NCI-H524 treated with DMSO at 0.1 percent for 48 hours (cell line): ENCODE measurements at places on chromosomes 5 and 9.
A peak's percentile ranks its signal among the peaks of the same experiment; 100 is the strongest.

- DNase-seq, result no peak
Observed at GRCh38 chr9:21558615-21559401, 76.7 kb upstream of the IFNE start.

GRCh38 chr9:92496396-92497176 lies 14.3 kb upstream of the ASPN start:
- no peak for DNase-seq

GRCh38 chr5:142481410-142481809 lies 156.6 kb upstream of the SPRY4 start:
- no peak for DNase-seq

GRCh38 chr9:125438506-125439433 lies 177.1 kb downstream of the GAPVD1 start:
- DNase-seq, result no peak

DNA sequence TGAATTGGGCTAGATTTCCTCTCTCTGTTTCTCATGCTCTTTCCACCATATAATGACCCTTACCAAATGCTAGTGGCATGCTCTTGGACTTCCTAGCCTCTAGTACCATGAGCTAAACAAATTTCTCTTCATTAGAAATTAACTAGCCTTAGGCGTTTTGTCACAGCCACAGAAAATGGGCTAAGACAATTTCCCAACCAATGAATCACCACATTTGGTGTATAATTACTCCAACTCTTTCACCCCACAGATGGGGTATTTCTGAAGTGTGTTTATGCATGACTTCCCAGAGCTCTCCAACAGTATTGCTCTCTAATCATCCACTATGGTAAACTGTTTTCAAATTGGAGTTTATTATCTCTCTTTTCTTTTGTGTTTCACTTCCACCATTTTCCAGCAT lies 1041.1 kb upstream of the COX7C start:
- peak; percentile 40 for DNase-seq

GRCh38 chr5:130141659-130142320 lies 237.5 kb downstream of the CHSY3 start:
- no peak for DNase-seq

- DNase-seq, result no peak
Observed at GRCh38 chr5:173247510-173247909, 12.5 kb upstream of the NKX2-5 start.

DNA sequence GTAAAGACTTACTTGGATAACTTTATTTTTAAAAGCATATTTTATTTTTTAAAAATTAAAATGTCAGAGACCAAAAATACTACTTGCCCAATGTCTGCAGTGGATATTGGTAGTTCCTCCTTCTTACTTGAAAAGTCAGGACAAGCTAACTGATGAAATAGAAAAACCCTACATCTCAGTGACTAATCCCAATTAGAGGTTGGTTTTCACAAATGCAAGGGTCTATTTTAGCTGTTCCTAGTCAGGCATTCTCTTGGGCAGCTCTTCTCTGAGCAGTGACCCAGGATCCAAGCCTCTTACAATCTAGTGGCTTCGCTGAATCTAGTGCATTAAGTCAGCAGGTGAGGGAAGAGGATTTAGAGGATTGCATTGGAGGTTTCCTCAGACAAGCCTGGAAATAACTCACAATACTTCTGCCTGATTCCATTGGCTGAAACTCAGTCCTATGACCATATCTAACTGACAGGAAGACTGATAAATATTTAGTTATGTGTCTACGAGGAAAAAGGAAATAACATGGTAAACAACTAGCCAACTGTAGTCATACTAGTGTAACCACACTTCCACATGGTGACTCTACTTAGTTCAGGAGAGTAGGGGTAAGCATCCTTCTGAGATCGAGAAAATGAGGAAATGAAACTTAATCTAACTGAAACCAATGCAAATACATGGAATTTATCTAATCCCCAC lies 34.2 kb upstream of the MIER3 start:
- DNase-seq, result no peak

GRCh38 chr9:30970812-30971211 lies 1413.6 kb upstream of the ACO1 start:
- DNase-seq, result no peak

DNA sequence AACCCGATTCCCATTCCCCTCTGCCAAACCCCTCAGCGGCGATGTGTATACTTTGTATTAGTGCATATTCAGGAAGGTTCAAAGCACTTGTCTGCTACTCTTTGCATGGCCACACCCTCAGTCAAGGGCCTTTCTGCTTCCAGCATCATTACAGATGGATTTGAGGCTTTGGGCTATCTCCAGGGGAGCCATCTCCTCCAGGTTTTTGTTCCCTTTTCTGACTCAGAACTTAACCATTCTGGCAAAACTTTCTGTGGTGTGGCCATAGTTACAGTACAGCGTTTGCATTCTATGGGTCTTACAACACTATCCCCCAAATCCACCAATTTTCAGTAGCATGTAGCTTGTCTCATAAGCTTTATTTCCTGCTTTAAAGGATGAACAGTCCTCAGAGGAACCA lies 36.0 kb upstream of the SVEP1 start:
- DNase-seq, result no peak

GRCh38 chr9:125703662-125704061 lies 3.3 kb downstream of the MAPKAP1 start:
- DNase-seq, result no peak

GRCh38 chr5:6371079-6371810 lies 7.1 kb downstream of the MED10 start:
- DNase-seq, result no peak

GRCh38 chr5:95842854-95843544 lies 20.5 kb upstream of the GLRX start:
- no peak for DNase-seq

- no peak for DNase-seq
Observed at GRCh38 chr9:136116360-136117098, 2.1 kb downstream of the TMEM250 start.

- no peak for DNase-seq
Observed at GRCh38 chr5:42020788-42021530, 95.9 kb downstream of the FBXO4 start.

- no peak for DNase-seq
Observed at GRCh38 chr9:110464321-110464720, 115.2 kb downstream of the SVEP1 start.

- no peak for DNase-seq
Observed at GRCh38 chr5:158619083-158619788, 480.5 kb downstream of the EBF1 start.

DNA sequence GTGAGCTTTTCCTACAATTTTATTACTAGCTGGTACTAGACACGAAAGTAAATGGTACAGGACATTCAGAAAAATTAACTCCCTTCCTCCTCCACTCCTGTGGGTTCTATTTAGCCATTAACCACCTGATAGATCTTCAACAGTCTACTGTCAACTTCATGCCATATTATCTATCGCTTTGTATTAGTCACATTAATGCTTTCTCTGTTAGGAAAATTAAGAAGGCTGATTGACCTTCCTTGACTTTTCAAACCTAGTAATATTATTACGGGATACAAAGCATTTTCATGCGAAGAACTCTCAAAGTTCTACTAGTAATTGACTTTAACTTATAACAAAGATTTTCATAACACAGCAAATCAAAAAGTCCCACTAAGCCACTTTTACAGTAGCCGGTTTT lies 1.2 kb downstream of the TEX10 start:
- no peak for DNase-seq

DNA sequence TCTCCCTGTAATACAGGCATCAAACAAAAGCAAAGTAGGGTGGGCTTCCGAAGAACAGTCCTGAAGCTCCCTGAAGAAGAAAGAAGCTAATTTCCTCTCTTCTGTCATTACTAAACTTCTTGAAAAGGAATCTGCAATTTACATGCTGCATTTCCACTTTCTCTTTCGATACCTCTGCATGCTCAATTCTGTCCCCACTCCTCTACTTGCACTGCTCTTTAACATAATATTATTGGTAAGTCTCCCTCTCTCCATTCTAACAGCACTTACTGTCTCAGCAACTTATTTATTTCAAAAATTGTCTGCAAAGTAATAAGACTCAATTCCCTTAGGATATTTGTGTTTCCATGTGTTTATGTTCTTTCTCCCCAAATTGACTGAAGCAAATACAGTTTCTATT lies 3.9 kb upstream of the PLPP1 start:
- no peak for DNase-seq

GRCh38 chr5:170314541-170315095 lies 17.0 kb upstream of the LCP2 start:
- no peak for DNase-seq

DNA sequence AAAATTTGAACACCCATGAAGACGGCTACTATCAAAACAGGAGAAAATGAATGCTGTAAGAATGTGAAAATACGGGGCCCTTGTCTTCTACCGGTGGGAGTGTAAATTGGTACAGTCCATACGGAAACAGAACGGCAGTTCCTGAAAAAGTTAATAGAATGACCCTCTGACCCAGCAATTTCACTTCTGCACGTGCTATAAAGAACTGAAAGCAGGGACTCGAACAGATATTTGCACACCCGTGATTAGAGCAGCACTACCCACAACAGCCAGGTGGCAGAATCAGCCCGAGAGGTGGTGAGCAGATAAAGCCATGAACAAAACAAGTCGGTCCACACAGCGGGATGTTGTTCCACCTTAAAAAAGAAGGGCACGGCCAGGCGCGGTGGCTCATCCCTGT lies 22.6 kb upstream of the SLC12A7 start:
- no peak for DNase-seq

DNA sequence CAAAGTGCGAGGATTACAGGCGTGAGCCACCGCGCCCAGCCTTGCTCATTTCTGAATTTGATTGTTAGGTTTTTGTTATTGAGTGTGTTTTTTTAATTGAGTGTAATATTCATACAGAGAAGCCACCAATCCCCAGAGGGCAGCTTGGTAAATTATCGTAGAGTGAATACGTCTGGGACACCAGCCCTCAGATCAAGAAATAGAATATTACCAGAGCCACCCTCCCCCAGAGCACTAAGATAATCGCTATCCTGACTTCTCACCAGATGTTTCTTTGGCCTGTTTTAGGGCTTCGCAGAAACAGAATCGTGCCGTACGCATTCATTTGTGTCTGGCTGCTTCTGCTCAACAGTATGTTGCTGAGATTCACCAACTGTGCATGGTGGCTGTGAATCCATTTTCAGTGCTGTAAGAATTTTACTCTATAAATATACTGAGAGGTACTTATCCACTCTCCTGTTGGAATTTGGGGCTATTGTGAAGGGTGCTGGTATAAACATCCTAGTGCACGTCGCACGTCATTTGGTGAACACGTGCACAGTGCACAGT lies 37.8 kb upstream of the RUFY1 start:
- DNase-seq, result no peak

DNA sequence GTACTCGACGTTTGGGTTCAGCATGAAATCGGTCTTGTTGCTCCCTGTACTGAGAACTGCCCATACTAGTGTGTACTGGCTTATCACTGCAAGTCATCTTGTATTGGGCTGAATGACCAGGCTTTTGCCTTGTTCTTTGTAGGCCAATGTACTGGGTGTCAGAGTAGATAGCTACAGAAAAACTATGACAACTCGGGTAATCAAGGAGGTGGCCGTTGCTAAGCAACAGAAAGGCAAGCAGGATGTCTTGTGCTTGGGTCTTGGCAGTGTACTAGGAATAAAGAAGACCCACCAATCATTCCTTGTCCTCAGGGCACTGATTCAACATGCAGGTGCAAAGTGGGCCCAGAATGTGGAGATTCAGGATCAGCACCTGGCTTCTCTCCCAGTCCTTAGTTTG lies 11.9 kb upstream of the SHISAL2B start:
- DNase-seq, result no peak

GRCh38 chr5:116759860-116760640 lies 185.4 kb upstream of the SEMA6A start:
- peak; percentile 24 for DNase-seq

- no peak for DNase-seq
Observed at GRCh38 chr9:114203410-114204140, 48.2 kb downstream of the COL27A1 start.

DNA sequence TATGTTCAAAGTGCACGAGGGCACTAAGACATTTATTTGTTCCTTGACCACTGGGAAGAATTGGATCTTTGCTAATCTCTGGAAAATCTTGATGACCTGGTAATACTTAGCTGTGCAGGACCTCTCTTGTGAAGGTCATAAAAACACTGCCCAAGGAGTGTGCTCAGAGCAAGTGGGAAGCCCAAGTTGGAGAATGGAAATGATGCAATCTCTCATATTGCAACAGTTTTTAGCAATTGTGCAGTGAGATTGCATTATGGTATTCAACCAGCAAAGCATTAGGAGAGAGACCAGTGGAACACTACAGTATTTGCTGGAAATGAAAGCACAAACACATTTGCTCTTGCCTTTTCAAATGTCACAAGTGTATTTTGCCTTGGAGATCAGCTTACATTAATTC lies 34.5 kb downstream of the TXNDC8 start:
- no peak for DNase-seq

- no peak for DNase-seq
Observed at GRCh38 chr5:137666461-137666850, 69.4 kb downstream of the KLHL3 start.

DNA sequence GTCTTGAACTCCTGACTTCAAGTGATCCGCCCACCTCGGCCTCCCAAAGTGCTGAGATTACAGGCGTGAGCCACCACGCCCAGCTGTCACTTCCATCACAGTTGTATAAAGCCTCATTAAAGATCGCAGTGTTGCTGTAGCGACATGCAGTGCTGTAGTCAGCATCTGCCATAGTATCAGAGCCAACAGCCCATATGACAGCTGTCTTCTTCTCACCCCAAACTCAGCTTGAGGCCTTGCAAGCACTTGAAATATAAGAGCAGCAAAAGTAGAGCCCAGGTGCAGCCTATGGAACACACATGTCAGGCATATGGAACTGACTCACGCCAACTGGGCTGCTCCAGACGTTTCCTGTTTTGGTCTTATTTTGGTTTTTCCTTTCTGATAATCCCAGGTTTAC lies 167.8 kb downstream of the TRIO start:
- DNase-seq, result peak; percentile 97

DNA sequence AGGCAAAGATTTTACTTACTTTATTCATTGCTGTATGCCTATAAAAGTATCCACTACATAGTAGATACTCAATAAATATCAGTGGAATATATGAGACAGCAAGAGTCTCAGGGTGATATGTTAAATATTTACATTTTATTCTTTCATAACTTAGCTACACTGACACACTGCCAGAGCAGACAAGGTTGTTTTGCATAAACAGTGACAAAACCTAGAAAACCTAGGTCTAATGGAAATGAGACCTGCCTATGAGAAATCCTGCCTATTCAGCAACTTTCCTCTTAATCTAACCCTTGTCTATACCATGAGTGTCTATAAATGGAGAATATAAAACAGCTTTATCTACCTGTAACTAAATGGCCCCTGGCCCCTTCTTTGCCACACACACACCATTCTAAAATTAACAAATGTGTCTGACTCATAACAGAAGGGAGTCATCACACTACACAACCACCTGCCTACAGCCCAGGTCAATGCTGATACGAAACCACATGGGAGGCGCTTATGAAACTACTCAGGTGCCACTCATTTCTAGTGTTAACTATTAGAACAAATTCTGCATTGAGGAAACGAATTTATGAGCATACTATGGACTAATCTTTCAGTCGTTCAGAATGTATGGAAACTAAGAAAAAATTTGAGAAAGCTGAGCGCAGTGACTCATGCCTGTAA lies 60.3 kb downstream of the UBAP2 start:
- DNase-seq, result no peak

- DNase-seq, result peak; percentile 85
Observed at GRCh38 chr5:19987612-19988361, at the start of gene CDH18. CDH18 (minus strand) TSS chr5:19988200; CDS start chr5:19838986, 149,214 bp downstream.

- no peak for DNase-seq
Observed at GRCh38 chr5:174314261-174314660, 268.8 kb downstream of the NSG2 start.

GRCh38 chr9:16623989-16624743 lies 246.3 kb downstream of the BNC2 start:
- DNase-seq, result no peak

- no peak for DNase-seq
Observed at GRCh38 chr9:87375397-87376073, 122.1 kb upstream of the DAPK1 start.
